ENCODE measurements at places on chromosomes 11 and 22. TPM values are rescaled to one million over a fixed set of nuclear protein-coding genes. Genes with fewer than 3 reads are reported as not detected.

Gene MS4A3
- not detected for total RNA-seq

Gene GDPD4
- not detected for total RNA-seq

DNA sequence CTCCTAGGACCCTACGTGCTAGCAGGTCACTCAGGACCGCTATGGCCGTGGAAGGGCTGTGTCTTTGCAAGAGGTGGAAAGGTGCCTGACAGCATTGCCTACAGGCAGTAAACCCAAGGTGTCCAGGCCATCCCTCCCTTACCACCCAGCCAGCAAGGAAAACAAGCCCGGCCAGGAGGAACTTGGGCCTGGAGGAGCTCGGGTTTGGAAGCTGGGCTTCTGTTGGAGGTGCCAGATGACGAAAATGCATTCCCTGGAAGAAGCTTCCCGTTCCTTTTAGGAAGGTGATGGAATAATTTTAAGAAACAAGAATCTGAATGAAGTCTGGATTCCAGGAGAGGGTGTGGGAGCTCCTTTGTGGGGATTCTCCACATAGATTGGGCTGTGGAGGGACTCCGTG lies 23.6 kb downstream of the FBLN1 start:
- no peak for DNase-seq

GRCh38 chr11:31699066-31699465 lies 112.1 kb downstream of the PAX6 start:
- DNase-seq, result no peak

Gene CEND1
- total RNA-seq, result not detected

- no peak for DNase-seq
Observed at GRCh38 chr22:28907311-28908008, 24.1 kb downstream of the ZNRF3 start.

GRCh38 chr22:49699928-49700498 lies 127.7 kb downstream of the BRD1 start:
- DNase-seq, result no peak

GRCh38 chr11:118238421-118238820 lies 13.6 kb upstream of the JAML start:
- DNase-seq, result no peak

DNA sequence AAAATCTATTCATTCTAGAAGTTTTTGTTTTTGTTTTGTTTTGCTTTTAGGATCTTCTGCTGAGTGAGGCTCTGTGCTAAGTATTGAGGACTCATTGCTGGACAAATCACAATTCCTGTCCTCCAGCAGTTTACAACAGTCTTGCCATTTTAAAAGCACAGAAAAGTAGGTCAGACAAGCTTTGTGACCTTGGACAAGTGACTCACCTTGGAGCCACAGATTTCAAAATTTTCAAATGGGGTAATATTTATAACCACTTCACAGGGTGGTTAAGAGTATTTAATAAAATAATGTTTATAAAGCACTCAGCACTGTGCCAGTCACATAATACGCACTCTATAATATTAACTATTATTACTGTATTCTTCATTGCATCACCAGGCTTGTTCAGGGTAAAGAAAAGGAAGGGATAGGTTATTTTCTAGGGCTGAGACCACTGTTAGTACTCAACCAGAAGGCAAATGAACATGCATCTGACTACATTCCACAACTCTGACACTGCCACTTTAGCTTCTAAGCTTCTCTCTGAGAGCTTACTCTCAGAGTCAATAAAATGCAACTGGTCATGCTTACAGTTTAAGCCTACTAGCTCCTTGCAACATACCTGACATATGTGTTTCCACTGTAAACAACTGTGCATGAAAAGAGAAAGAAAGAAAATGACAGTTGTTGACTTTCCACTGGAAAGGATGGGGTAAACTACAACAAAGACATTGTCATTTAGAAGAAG lies 63.2 kb upstream of the FIBIN start:
- DNase-seq, result no peak

Gene CARD10
- total RNA-seq, result 9.2 TPM

DNA sequence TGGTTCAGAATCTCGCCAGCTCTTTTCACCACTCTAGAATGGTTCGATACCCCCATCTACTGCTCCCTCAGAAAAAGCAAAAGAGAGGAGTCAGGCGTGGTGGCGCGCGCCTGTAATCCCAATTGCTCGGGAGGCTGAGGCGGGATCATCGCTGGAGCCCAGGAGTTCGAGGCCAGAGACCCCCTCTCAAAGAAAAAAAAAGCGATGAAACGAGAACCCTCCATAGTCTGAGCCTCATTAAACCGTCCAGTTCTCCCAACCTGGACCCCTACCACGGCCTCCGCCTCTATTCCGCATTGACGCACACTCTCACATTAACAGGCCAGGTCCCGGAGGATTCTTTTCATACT lies 439 bp downstream of the SPA17 start:
- no peak for DNase-seq

DNA sequence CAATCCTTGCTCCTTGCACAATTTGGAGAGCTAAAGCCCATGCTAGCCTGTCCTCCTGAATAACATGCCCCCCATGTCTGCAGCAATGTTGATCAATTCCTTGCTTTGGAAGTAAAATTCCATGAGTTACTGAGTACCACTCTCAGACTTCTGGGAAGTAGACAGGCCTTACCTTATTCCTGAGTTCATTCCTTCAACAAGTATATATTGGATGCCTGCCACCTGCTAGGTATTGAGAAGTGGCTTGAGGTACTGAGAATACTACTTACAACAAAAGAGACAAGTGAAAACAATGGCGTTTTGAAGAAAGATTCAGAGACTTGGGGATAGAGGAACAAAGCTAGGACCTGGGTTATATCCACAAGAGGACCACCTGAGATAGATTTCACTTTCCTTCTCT lies 12.4 kb downstream of the PATE2 start:
- DNase-seq, result no peak

Gene TSSK2
- total RNA-seq, result not detected

Gene MMP27
- not detected for total RNA-seq

DNA sequence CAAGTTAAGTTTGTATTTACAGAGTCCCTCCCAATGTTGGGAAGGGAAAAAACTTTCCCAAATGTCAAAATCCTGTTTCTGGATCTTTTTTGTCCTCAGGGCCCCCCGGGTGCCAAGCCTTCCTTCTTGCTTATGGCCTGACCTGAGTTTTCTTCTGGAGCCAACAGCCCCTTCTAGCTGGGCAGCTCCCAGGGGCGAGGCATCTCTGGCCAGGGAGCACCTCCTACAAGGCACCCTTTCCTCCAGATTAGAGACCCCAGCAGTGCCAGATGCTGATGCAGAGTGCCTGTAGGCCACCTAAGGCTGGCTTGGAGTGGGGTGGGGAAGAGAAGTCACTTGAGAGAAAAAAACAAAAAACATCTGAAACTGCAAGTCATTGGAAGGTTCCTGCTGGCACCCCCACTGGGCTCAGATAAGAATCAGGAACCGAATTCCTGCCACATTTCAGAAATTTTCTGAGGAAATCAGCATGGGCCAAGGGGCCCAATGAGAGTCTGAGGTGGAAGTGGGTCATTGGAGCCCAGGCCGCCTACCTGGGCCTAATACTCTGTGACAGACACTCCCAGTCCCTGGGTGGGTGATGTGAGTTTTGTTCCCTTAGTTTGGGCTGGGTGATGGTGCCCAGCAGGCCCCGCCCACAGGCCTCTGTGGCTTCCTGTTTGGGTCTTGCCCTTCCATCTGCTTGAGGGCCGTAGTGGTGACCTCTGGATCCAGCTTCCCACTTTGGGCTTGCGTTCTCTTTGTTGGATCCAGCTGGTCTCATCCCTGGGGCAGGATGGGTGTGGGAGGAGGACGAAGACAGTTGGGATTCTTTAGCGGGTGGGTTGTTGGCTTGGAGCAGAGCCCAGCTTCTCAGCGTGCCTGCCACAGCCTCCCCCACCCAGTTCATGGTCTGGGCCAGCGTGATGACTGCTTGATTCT lies 40.6 kb downstream of the PARVA start:
- peak; percentile 38 for DNase-seq

GRCh38 chr22:25027043-25027906 lies 74.8 kb downstream of the KIAA1671 start:
- DNase-seq, result peak; percentile 33

Gene THY1
- 7.0 TPM for total RNA-seq

GRCh38 chr11:119902656-119903231 lies 173.7 kb upstream of the NECTIN1 start:
- no peak for DNase-seq

DNA sequence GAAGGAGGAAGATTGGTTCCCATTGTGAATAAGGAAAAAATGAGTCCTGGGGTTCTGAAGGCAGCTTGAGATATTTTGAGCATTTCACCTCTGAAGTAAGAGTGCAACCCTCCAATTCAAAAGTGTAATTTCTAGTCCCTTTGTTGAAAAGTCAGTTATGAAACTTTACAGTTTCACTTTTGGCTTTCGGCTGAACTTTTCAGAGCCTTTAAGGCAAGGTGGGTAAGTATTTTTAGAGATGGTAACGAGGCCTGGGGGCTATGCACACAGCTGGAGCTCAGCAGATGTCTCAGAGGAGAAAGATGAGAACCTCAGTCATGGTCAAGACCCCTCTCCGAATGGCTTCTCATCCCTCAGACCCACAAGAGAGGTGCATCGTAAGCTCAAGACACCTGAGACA lies 267.6 kb downstream of the KIRREL3 start:
- DNase-seq, result no peak

DNA sequence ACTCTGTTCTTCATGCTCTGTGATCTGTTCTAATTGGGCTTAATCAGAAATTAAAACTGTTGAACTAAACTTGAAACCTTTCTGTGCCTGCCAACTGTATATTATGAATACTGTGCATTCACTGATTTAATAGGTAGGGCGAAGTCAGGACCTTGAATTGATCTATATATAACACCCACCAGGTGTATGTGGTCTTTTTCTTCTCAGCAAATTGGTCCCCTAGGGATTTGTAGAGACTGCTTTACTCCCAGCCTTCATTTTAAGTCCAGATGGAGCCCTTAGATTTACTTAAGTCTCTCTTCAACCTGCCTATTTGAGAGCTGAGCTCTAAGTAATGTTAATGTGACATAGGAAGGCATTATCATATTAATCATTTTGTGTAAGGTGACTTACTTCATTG lies 257.5 kb downstream of the TMEM135 start:
- DNase-seq, result no peak

Gene GUCY1A2
- total RNA-seq, result 7.9 TPM

DNA sequence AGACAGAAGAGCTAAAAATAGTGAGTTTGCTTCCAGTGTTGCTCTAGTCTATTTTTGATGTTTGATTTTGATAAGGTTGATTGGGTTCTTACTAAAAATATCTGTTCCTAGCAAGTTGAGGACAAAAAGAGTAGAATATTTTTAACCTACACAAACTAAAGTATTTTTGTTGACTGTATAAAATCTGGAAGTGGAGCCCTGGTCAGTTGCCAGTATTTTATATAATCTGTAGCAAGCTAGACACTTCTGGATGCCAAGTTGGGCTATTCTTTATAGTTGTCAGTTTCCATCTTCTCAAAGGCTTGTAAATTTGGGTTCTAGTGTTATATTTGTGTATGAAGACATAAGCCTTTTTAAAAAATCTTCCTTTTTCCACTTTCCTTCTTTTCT lies 56.7 kb downstream of the HSD17B12 start:
- no peak for DNase-seq

GRCh38 chr11:119483341-119483880 lies 60.4 kb upstream of the THY1 start:
- no peak for DNase-seq

Gene PTDSS2
- 21.5 TPM for total RNA-seq

Gene SNX32
- total RNA-seq, result not detected

DNA sequence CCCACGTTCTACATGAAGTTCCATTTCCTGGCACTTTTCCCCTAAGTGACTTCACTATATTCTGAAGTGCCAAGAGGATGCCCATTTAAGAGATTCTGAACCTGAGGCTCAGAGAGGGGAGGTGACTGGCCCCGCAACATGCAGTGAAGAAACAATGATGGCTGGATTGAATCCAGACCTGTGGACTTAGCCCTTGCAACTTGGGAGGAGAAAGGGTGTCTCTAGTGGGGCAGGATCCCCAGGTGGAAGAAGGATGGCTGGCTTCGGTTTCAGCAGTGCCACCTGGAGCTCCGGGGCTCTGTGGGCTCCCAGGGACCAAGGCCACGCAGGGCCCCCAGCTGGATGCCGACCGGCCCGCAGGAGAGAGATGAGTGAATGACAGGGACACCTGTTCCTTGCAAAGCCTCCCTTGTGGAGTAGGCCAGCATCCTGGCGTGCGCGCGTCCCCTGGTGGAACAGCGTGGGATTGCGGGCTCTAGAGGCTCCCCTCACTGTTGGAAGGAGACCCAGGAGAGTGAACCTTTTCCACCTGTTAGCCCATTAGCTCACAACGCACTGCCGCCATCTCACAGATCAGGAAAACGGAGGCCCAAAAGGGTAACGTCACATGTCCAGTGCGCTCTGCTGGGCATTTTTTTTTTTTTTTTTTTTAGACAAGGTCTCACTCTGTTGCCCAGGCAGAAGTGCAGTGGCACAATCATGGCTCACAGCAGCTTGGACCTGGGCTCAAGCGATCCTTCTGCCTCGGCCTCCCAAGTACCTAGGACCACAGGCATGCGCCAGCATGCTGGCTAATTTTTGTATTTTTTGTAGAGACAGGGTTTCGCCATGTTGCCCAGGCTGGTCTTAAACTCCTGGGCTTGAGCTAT lies 104.7 kb downstream of the KIAA1671 start:
- DNase-seq, result peak; percentile 51

- DNase-seq, result no peak
Observed at GRCh38 chr11:15929371-15929901, 426.9 kb downstream of the SOX6 start.

Gene KCTD14
- total RNA-seq, result 0.94 TPM

Gene OR4A16
- not detected for total RNA-seq

DNA sequence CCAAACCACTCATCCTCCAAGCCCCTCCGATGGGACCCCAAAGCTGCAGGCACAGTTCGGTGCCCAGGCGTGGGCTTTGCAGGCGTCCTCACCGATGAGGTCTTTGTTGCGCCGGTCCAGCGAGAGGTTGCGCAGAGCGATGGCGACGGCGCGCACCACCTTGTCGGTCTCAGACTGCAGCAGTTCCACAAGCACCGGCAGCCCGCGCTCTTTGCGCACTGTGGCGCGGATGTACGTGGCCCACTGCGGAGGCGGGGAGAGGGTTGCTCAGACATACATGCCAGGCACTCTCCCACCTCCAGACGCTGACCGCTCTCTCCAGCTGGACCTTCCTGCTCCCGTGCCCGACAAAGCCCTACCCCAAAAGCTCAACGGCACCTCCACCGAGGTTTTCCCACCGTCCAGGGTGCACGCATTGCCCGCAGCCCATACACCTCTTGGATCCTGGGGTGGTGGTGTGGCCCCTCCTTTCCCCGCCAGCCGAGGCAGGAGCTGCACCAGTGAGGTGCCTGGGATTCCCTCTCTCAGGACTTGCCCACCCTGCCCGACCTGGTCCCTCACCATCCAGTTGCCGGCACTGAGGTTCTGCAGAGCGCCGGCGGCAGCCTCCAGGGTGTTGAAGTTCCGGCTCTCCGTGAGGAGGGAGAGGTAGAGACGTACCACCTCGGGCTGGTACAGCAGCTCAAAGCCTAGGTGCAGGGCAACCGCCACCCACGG lies 32.1 kb upstream of the TXNRD2 start:
- no peak for DNase-seq

Gene OR51B2
- not detected for total RNA-seq

- DNase-seq, result no peak
Observed at GRCh38 chr11:46480909-46481308, 89.3 kb upstream of the CHRM4 start.

Gene FXYD2
- 1.9 TPM for total RNA-seq

GRCh38 chr11:131192628-131193027 lies 177.8 kb upstream of the NTM start:
- no peak for DNase-seq

GRCh38 chr11:63945477-63946163 lies 6.8 kb downstream of the NAA40 start:
- DNase-seq, result peak; percentile 71

Gene B3GAT1
- 0.08 TPM for total RNA-seq

Gene OR10W1
- not detected for total RNA-seq

GRCh38 chr11:2760196-2760871 lies 60.5 kb upstream of the KCNQ1OT1 start:
- DNase-seq, result no peak
